ENCODE measurements at places on chromosomes 13 and 19.
A peak's percentile ranks its signal among the peaks of the same experiment; 100 is the strongest.

- DNase-seq, result no peak
Measured at GRCh38 chr13:29577136-29578051, 18.1 kb downstream of the SLC7A1 start.

DNA sequence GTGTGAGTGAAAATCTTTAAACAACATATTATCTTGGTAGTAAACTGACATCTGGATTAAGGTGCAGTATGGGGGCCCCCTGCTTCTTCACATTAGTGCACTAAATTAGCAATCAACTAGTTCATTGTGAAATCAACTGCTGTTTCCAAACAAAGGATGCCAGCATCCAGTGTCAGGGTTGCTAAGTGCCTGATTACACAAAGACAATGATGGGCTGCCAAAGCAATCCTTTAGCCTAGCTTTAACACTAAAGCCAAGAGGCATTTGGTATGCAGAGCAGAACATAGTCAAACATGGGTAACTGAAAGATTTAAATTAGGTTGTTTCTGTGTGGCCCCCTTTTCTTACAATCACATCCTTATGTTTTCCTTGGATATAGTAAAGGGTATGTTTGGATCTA lies 543.1 kb upstream of the SLITRK5 start:
- no peak for DNase-seq

DNA sequence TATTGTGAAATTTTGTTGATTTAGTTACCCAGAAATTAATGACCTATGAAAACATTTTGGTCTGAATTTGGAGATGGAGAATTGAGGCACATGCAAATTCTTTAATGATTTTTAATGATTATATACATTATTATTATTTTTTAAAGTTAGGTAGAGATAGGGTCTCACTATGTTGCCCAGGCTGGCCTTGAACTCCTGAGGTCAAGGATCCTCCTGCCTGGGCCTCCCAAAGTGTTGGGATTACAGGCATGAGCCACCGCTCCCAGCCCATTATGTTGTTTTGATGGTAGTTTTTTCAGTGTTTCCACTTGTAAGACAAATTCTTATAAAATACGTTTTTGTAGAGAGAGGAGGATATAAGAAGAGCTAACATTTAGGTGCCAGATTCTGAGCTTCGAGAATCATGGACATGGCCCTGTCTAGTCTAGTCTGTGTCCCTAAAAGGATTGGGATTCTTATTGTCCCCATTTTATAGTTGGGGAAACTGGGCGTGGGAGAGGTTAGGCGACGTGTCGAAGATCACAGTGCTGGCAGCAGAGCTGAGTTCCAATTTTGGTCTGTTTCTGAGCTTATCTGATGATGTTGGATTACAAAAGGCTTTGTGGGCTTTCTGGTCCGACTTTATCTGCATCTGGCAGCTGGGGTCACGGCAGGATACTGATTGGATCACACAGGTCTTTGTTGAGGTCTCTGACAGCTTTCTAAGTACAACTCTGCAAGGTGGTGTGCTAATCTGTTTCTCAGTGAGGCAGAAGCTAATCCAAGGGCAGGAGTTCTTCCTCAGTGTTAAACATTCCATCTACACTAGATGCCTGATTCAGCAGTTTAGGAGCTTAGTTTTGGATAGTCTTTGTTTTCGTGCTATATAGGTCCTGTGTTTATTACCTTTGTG lies 7.5 kb upstream of the WDR88 start:
- no peak for DNase-seq

DNA sequence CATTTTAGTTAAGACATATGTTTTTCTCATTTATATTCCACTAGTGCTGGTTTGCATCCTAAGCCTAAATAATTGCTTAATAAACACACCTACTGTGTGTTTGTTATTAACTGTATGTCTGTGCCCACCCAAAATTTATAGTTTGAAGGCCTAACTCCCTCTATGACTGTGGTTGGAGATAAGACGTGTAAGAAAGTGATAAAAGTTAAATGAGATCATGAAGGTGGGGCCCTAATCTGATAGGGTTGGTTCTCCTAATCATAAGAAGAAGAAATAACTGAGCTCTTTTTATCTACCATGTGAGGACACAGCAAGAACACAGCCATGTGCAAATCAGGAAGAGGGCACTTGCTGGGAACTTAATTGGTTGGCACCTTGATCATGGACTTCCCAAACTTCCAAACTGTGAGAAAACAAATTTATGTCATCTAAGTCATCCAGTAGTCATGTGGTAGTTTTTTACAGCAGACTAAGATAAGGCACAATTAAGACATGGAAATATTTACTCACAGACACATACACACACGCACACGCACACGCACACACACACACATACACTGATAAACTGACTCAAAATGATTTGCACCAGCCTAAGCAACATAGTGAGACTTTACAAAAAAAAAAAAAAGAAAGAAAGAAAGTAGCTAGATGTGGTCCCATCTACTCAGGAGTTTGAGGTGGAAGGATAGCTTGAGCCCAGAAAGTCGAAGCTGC lies 662.1 kb downstream of the PCDH9 start:
- no peak for DNase-seq

DNA sequence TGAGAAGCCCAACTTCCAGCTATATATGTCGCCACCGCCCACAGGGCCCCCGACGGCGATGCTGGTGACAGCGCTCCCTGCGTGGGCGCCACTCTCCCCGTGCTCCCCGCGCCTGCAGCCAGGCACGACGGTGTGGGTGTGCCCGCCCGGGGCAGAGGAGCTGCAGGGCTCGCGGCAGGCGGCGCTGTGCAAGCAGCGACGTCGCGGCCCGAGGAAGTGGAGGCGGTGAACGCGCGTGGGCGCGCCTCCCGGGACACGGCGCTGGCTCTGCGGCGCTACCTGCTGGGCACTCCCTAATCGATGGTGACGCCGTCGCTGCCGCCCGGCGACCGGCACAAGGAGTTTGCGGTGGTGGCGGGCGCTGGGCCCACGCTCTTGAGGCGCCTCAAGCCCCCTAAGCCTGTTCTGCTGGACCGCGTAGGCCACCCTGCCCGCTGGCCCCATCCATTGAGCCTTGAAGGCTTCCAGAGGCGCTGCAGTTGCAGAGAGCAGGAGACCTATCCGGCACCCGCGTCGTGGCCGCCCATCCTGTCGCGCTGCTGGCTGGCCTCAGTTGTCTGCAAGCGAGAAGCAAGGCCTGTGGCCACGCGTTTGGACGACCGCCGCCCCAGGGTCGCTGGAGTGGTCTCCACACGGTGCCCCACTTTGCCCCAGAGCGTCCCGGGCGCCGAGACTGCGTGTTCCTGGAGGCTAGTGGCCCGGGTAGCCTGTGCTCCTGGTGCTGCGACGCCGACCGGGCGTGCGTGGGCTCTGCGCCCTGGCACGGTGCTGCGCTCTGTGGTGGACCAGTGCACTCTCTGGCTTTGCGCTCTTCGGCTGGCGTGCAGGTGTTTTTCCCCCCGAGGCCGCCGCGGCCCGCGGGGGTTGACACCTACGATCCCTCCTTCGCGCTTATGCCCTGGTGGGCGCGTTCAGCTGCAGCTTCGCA lies 23.1 kb downstream of the LRFN3 start:
- DNase-seq, result peak; percentile 51

All from stimulated activated CD4-positive, alpha-beta T cell treated with anti-CD3 and anti-CD28 coated beads, Interleukin-15, amount 100 ng/mL, for 48 hours (primary cell).